ENCODE measurements at places on chromosomes 6 and 20.

DNA sequence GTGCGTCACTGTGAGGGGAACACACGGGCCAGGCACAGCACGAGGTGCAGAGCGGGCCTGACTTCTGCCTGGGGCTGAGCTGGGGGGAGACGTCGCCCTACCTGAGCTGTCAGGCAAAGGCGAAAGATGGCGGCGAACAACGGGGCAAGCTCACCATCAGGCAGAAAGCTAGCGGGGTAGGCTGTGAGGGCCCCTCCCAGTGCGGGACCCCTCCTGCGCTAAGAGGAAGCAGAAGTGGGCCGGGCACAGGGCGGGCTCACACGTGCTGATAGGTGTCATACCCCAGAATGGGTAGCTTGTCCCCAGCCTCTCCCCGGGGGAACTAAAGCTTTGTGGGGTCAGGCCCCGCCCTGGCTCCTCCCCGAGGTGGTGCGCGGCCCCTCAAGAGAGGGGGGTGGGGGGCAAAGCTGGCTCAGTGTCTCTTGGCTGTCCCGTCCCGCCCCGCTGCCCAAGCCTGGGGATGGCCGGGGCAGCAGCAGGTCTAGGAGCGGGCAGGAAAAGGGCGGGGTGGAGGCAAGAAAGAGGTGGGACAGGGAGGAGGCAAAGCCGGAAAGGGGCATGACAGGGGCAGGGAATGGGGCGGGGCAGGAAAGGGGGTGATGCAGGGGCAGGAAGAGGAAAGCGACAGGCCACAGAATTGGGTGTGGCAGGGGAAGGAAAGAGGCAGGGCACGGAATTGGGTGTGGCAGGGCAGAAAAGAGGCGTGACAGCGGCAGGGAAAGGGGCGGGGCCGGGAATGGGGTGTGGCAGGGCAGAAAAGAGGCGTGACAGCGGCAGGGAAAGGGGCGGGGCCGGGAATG lies 14.7 kb downstream of the UCKL1 start:
- DNase-seq, result no peak

GRCh38 chr6:35919085-35919826 lies 1.6 kb downstream of the SRPK1 start:
- no peak for DNase-seq

- no peak for DNase-seq
Measured at GRCh38 chr20:10658051-10658823, 15.6 kb downstream of the JAG1 start.

GRCh38 chr20:59697068-59697467 lies 92.7 kb downstream of the PHACTR3 start:
- DNase-seq, result no peak

DNA sequence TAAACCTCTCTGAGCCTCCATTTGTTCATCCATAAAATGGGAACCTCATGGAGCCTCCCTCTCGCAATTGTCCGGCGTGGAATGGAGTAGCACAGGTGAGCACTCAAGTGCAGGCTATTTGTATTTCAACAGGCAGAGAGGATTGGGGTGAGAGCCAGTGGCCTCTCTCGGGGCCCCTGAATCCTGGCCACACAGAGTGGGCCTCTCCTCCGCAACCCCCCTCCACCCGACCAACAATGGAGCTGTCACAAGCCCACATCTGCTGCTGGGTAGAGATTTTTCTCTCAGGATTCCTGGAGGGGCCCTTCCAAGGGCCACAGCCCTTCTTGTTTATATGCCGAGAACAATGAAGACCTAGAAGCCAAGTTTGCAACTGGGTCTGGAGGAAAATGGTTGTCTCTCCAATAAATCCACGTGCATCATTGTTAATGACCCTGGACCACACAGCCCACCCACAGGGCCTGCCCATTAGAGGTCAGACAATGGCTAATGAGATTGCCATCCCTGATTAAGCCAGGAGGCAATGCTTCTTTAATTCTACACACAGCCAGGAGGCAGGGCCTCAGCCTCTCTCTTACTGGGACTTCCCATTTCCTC lies 233.0 kb downstream of the ANKRD60 start:
- no peak for DNase-seq

DNA sequence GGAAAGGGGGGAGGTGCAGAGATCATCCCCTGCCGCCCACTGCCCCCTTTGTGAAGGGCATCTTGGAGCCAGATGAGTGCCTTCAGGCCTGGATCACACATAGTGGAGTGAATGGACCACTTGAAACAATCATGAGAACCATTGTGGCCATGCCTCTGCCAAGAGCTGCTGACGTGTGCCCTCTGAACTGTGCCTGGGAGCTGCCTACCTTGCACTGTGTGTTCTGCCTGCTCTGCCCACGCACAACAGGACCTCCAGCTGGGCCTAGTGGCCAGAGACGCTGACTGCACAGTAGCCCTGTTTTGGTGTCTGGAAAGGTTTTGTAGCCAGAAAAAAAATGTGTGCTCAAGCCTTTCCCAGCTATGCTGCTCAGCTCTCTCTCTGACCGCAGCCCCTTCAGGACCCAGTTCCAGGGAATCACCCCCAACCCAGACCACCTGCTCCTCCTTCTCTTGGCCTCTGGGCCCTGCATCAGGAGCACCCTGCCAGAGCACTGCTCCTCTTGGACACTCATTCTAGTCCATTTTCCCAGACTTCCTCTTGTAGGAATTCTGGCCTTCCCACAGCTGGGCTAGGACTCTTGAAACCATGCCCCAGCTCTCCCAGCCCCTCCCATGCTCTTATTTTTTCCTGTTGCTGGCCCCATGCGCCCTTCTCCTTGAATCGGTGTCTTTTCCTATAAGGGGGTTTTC lies 1.6 kb upstream of the ADIG start:
- DNase-seq, result no peak

GRCh38 chr6:128600397-128600951 lies 80.1 kb upstream of the PTPRK start:
- DNase-seq, result no peak
